Effector memory CD8-positive, alpha-beta T cell (primary cell): ENCODE measurements at places on chromosomes 2 and 18.

- no peak for DNase-seq
Measured at GRCh38 chr18:49625021-49625691, 63.3 kb downstream of the LIPG start.

GRCh38 chr2:3517948-3518495 lies 1.3 kb downstream of the ADI1 start:
- no peak for DNase-seq

- no peak for DNase-seq
Measured at GRCh38 chr2:75602724-75603342, 42.1 kb upstream of the EVA1A start.

- DNase-seq, result no peak
Measured at GRCh38 chr2:230644356-230644935, 68.2 kb upstream of the CAB39 start.

DNA sequence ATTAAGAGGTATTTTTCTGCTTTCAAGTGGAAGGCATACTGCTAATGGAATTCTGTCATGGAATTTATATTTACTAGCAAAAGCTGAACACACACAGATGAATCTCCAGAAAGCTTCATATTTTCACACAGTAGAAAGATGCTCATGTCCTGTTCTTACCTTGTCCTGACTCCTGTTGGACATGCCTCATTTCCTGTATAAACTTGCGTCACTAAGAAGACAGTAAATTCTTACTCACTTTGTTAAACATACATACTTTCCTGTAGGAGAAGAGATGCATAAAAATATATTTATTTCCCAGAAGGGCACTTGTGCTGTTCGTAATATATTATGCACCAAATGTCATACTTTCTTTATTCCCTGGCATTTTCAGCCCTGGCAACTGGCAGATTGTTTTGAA lies 238.3 kb upstream of the RASGRP3 start:
- DNase-seq, result no peak

- no peak for DNase-seq
Measured at GRCh38 chr18:41449612-41450011, 505.4 kb upstream of the PIK3C3 start.

GRCh38 chr2:72137498-72138010 lies 10.1 kb downstream of the CYP26B1 start:
- peak; percentile 46 for DNase-seq

- DNase-seq, result no peak
Measured at GRCh38 chr2:201938156-201938775, 95.4 kb upstream of the FZD7 start.
